HFF-Myc (cell line): ENCODE measurements at places on chromosomes 1 and 21.

GRCh38 chr1:199766218-199766792 lies 261.2 kb upstream of the NR5A2 start:
- DNase-seq: no peak

DNA sequence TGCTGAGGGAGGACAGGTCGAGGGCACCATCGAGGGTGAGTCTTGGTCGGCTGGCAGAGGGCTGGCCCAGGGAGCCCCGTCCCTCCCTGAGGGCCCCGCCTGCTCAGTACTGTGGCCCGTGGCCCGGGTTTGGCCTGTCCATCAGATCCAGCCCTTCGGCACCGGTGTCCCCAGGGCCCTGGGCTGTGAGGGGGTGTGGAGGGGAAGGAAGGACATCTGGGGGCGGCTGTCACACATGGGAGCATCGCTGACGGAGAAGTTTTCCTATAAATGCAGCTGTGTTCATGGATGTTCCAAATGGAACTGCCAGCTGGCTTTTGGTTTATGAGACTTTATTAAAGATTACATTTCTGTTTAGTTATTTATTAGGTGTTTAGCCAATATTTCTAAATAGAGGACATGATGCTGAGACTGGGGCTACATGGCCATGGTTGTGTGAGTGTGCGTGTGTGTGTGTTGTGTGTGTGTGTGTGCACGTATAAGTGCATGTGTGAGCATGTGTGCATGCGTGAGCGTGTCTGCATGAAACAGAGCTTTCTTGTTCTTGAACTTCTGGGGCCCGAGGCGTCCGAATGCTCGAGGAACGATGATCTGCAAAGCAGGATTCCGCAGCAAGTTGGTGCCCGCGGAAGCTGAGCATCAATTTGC lies 54.3 kb downstream of the SLX9 start:
- DNase-seq: no peak

DNA sequence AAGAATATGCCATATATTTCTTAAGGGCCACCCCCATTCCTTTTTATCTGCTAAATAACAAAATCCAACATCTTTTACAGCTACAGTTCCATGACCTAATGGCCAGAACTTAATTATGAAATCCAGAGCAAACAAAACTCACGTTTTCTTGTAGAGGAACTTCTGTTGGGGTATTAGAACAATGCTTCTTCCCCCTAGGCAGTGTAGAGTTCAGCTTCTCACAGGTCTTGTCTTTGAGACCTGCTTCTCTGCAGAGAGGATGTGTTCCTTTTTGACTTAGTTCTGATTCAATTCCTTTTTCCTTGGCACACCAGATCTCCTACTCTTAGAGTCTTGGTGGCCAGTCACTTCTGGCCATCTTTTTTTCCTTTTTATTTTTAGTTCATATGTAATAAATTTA lies 22.2 kb downstream of the VAV3 start:
- no peak for DNase-seq

DNA sequence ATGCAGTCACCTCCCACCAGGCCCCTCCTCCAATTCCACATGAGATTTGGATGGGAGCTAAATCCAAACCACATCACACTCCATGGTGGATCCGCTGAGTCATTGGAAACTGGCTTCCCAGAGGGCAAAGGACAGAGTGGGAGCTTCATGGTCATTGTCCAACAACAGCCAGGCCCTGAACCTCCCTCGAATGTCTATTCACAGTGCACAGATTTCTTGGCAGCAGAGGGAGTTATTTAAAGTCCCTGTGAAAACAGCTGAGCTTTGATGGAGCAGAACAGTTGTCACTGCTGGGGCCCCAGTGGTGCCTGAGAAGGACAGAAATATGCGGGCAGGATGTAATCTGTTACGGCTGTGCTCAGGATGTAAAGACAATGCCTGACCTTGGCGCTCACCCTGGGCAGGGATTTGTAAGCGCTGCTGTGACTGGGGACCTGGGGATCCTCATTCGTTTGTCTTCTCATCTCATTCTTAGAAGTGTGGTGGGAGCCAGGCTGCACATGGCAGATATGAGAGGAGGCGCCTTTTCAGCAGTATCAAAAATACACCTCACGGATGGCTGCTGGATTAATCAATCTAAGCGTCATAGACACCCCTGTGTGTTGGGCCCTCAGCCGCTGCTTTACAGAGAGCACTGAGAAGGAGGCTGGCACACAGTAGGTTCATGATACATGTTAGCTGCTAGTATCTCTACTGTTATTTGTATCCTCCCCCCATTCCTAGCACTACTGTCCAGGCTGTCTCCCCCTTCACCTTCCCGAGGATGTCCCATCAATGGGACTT lies 439.4 kb downstream of the PTPRU start:
- DNase-seq: no peak

GRCh38 chr1:161115132-161115711 lies 2.6 kb downstream of the PFDN2 start:
- no peak for DNase-seq

- no peak for DNase-seq
Observed at GRCh38 chr1:181180407-181181031, 92.0 kb downstream of the IER5 start.

DNA sequence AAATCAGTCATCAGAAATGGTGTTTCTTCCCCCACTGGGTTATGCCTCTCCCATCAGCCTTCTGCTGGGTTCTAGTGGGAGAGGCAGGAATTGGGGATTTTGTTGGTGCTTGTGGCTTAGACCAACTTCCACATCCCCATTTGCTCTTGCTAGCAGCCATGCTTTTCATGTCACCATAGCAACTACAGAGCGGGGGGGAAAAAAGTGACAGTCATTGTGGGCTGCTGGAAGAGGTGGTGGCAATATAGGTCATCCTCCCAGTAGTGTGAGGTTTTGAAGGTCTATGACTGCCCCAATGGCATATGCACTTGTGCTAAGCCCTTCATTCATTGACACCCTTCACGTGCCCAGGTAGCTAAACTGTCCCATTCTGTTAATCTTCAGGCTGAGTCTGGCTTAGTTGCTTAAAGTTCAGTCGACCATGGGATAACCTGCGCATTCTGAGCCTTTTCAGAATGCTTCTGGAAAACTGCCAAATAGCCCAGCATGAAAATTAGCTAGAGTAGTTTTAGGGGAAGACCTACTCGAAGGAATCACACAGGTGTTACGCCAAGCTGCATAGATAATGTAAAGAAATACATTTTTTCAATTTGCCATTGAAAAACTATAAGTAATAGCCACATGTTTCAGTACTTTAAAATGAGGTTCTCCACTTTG lies 53.7 kb upstream of the ZNF326 start:
- no peak for DNase-seq

GRCh38 chr1:62823556-62823955 lies 39.6 kb downstream of the ATG4C start:
- no peak for DNase-seq

DNA sequence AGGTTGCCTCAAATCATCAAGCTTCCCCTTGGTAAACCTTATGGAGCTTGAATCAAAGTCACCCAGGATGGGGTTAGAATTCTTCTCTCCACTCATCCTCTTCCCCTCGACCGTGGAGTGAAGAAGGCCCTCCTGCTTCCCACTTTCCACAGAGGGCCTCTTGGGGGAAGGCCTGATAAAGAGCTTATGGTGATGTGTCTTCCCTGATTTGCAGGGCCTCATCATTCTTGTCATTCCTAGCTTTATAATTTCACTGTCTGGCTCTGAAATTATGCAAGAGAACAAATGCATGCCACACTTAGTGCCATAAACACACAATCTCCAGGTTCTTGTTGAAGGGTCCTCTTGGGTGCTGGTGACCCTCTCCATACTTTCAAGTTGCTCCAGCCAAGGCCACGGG lies 101.2 kb downstream of the HMGB4 start:
- no peak for DNase-seq

- DNase-seq: no peak
Observed at GRCh38 chr21:26977746-26978145, 10.9 kb upstream of the ADAMTS5 start.

DNA sequence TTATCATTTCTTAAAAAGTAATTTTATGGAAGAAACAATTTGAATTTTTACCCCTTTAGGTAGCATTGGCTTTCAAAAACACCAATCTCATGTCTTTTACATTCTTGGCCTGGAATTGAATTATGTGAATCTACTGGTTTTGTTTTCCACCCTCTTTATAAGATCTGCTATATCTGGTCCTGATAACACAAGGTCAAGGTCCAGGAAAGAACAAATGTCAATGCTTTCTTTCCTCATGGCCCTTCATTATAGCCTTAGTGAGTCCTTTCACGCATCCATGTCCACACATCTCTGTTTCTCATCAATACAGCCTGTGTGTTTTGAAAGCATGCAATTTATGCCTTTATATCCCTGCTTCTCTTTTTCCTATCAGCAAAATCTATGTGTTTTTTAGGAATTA lies 24.0 kb upstream of the DR1 start:
- no peak for DNase-seq

- peak; percentile 17 for DNase-seq
Observed at GRCh38 chr21:33078907-33079582, 9.1 kb downstream of the OLIG1 start.

- no peak for DNase-seq
Observed at GRCh38 chr1:112359961-112360767, 35.9 kb upstream of the CTTNBP2NL start.

- DNase-seq: no peak
Observed at GRCh38 chr1:18531503-18531845, 50.7 kb downstream of the KLHDC7A start.

GRCh38 chr1:78136680-78137079 lies 90.9 kb downstream of the GIPC2 start:
- no peak for DNase-seq

GRCh38 chr1:114756009-114756892 lies 1.5 kb downstream of the CSDE1 start:
- DNase-seq: no peak

GRCh38 chr1:109783436-109783835 lies 19.7 kb upstream of the EPS8L3 start:
- DNase-seq: no peak
